ENCODE measurements at places on chromosomes 3 and 15.

DNA sequence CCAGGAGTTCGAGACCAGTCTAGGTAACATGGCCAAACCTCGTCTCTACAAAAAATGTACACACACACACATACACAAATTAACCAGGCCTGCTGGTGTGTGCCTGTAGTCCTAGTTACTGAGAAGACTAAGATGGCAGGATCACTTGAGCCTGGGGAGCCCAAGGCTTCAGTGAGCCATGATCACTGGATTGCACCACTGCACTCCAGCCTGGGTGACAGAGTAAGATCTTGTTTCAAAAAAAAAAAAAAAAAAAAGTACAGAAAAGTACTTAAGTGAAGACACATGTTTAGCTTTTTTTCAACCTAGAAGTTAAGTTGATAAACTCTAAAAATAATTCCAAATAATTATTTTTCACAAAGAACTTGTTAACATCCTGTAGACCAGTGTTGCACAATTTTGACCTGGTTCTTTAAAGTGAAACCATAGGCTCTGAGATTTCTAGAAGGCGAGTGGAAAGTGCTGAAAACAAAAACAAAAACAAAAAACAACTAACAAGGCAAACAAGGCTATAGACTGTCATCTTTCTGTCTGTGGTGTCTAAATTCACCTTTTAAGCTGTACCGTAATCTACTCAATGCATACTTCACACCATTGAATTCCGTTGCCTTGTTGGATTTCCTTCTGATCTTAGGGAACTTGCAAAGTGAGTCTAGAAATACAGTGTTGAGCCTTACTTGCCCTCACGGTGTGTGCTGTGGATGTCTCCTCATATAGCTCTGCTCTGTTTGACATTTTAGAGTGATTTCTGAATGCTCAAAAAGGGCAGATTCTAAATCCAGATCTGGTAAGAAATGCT, 63.5 kb downstream of the CHST2 start:
- DNase-seq = no peak

GRCh38 chr3:45095916-45096526, 50.2 kb downstream of the CDCP1 start:
- no peak for DNase-seq

GRCh38 chr3:170159459-170159858, 22.1 kb downstream of the PHC3 start:
- DNase-seq = no peak

GRCh38 chr3:38542401-38543298, 46.5 kb downstream of the EXOG start:
- no peak for DNase-seq

DNA sequence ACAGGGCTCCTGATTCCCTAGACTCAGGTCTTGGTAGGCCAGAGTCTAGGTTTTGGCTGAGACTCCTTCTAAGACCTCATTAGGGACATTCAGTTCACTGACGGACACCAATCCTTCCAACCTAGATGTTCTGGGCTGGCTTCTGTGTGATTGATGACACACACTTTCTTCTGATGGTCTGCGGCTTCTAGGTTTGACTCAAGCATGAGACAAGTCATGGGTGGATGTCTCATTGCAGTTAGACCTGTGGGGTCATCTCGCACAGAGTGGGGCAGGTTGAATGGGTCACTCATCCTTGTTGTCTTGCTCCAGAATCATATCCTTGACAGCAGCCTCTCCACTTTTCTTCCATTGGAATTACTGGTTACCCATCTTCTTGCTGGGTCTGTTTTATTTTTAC, 35.8 kb downstream of the ARNT2 start:
- no peak for DNase-seq
